ENCODE measurements at places on chromosomes 7 and 10. TPM values are rescaled to one million over a fixed set of nuclear protein-coding genes. Genes with fewer than 3 reads are reported as not detected.
A peak's percentile ranks its signal among the peaks of the same experiment; 100 is the strongest.

Gene CCDC136
- total RNA-seq = 6.1 TPM

Gene H2BK1
- not detected for total RNA-seq

Gene OR6V1
- not detected for total RNA-seq

Gene GRID2IP
- 0.30 TPM for total RNA-seq

Gene SPDYE9
- total RNA-seq = 0.10 TPM

DNA sequence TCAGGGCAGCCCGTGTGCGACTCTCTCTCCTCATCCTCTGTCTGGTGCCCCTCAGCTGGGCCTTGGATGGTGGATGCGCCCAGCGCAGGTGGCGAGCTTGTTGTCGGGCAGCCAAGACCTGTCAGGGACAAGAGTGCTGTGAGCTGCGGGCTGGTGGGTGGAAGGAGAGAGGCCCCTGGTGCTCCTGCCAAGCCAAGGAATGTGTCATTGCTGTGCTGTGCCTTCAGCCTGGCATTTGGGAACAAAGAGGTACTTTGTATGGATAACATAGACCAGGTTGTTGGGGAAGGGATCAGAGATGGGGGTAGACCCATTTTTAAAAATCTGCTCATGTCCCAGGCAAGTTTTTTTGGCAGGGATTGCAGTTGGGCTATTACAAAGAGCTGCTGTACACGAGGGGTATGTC is 120.9 kb downstream of the PKD1L1 start:
- no peak for DNase-seq

GRCh38 chr7:55534262-55534915 is 37.9 kb downstream of the VOPP1 start:
- no peak for DNase-seq

- no peak for DNase-seq
Measured at GRCh38 chr7:134938141-134938540, 48.2 kb upstream of the AGBL3 start.

GRCh38 chr10:6061056-6061455 is 1.1 kb downstream of the IL2RA start:
- DNase-seq = no peak

- DNase-seq = no peak
Measured at GRCh38 chr7:28960071-28960840, 2.1 kb upstream of the TRIL start.

DNA sequence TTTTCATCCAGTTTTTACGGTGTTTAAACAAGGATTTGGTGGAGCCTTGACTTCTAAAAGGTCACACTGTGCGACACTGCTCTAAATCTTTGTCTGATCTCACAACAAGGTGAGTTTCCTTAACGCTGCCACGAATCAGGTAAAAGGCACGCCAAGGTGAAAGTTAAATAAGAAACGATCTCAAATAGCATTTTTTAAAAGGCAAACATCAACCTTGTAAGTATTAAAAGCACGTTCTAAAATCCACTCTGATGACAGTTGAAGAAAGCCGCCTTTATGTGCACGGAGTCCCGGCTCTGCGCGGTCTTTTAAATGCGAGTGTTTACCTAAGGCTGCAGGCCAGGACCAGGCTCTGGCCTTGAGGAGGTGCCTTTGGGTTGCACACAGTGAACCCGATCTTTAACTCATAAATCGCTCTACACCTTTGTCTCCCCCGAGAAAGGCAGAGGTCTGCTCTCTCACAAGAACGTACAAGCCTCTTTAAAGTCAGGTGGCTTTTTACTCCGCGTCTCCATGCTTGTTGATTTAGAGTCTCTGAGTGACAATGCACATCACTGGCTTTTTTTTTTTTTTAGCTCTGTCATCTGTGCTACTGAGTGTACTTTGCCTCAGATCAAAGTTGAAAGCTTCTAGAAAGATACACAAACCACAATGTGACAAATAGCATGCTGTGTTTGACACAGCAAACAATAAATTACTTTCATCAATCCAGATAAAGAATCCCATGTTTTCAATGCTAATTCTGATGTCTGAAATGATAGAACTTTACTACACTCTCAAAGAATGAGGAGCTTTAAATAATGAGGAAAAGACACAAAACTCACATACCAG is 25.9 kb upstream of the RNF32 start:
- DNase-seq = no peak

- no peak for DNase-seq
Measured at GRCh38 chr7:30956704-30957103, 7.0 kb upstream of the GHRHR start.

DNA sequence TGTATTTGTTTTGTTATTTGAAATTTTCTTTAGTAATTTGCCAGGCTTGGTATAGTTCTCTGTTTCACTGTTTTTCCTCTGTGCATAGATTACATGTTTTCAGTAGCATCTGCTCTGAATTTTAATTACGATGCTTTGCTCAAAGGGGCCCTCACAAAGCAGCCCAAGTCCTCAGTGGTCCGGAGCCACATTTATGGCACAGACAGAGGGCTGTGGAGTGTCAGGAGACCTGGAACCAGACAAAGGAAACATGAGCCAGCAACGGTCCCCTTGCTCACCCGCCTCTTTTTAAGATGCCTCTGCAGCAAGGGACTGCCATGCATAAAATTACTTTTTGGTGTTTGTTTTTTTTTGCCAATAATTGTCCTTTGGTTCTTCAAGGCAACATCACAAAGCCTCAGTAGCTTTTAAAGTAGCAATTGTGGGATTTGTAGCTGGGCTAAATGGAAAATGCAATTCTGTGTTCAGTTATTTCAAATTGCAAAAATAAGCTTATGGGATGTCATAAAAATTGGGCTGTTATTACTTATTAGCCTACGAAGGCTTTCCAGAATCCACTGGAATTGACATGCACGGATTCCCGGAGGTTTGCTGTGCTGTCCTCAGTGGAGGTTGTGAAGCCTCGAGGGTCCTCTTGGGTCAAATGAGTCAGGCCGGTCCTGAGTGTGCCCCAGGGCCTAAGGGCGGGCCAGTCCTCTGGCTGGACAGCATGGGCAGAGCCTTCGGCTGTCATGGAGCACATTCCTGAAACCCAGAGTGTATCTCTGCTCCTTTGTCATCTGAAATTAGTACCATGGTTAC is 422.8 kb downstream of the GLRX3 start:
- no peak for DNase-seq

- no peak for DNase-seq
Measured at GRCh38 chr7:123057911-123058310, 62.4 kb upstream of the TAS2R16 start.

DNA sequence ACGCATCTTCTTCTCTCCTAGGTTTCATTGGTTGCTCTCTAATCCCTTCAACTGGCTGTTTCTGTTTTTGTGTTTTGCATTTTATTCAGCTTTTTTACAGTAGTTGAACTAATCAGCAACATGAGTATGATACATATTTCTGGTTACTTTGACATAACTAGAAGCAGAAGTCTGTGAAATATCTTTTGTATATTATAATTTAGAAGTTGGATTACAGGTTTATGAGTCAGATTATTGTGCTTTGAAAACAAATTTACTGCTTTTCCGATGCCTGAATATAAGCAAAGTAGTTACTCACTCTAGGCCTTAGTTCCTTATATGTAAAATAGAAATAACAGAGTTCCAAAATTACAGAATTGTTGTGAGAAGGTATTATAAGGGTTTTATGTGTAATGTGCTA is 96.2 kb upstream of the MEOX2 start:
- no peak for DNase-seq

- DNase-seq = peak; percentile 39
Measured at GRCh38 chr10:119817991-119818888, 54.4 kb downstream of the MCMBP start.

DNA sequence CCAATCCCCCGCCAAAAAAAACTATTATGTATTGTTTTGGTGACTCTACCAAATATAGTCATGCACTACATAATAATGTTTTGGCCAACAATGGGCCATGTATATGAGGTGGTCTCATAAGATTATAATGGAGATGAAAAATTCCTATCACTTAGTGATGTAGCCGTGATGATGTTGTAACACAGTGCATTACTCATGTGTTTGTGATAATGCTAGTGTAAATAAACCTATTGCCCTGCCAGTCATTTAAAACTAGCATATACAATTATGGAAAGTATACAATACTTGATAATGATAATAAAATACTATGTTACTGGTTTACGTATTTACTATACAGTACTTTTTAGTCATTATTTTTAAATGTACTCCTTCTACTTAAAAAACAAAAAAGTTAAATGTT is 101.5 kb downstream of the SLC25A40 start:
- no peak for DNase-seq

DNA sequence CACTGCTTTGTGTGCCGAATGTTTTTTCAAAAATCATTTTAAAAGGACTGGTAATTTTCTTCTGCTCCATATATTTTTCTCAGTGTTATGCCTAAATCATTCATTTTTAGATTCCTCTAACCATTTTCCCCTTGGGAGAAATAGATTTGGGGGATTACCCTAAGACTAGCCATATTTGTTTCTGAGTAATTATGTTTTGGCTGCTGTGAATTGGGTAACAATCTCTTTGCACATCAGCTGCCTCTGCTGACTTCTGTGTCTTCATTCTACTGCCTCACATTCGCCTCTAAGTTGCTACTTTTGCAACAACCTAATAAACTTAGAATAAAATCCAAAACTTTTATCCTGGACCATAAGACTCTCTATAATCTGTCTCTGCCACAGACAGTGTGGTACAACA is 18.5 kb upstream of the MRC1 start:
- DNase-seq = no peak

- DNase-seq = no peak
Measured at GRCh38 chr10:93072713-93073538, 767 bp upstream of the CYP26A1 start.

GRCh38 chr10:75159519-75159918 is 48.1 kb downstream of the SAMD8 start:
- DNase-seq = no peak

DNA sequence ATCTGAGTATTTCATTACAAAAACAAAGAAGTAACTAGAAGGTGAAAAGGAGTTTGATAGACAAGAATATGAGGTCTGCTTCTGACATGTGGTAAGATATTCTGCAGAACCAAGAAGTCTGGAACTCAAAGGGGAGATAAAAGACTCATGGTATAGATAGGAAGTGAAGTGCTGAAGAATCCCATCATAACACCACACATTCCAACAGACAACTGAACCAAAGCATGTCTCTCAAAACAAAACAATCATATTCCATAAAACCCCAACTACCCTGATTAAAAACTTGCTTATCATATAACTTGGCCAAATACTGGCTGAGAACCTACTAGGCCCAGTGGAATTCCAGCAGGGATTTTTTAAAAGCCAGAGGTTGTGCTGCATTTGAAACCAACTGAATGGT is 178.7 kb downstream of the JAZF1 start:
- no peak for DNase-seq

DNA sequence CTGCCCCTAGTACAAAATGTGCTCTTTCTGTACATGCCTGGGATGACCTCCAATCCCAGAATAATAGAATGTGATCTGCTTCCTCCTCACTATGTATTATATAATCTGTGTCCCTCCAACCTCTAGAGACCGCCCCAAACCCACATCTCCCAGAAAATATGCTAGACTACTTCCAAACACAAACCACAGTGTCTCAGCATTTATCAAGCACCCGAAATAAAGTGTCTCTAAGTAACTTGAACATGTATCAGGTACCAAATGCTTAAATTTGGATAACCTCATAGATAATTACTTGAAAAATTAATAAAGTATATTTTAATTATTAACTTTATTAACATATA is 16.1 kb downstream of the LYZL1 start:
- DNase-seq = no peak

DNA sequence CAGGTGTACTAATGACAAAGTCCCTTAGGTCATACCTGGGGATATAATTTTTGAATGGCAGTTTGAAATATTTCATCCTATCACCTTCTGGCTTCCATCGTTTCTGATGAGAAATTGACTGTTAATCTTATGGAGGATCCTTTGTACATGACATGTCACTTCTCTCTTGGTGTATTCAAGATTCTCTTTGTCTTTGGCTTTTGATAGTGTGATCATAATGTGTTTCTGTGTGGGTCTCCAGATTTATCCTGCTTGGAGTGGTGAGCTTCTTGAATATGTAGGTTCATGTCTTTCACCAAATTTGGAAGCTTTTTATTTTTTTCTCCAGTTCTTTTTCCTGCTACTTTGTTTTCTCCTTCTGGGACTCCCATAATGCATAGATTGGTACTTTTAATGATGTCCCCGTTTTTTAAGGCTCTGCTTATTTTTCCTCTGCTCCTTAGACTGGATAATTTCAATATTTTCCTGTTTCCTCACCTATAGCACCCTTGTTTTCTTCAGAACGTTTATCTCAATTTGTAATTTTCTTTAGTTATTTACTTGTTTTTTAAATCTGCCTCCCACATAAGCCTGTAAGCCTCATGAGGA is 4.4 kb downstream of the RBM33 start:
- peak; percentile 6 for DNase-seq

Data from skin of body (tissue), 3 donors.